ENCODE measurements at places on chromosomes 11 and 22.

- no peak for DNase-seq
These were observed 129.0 kb downstream of the TBC1D22A start for GRCh38 chr22:46891382-46891951.

DNA sequence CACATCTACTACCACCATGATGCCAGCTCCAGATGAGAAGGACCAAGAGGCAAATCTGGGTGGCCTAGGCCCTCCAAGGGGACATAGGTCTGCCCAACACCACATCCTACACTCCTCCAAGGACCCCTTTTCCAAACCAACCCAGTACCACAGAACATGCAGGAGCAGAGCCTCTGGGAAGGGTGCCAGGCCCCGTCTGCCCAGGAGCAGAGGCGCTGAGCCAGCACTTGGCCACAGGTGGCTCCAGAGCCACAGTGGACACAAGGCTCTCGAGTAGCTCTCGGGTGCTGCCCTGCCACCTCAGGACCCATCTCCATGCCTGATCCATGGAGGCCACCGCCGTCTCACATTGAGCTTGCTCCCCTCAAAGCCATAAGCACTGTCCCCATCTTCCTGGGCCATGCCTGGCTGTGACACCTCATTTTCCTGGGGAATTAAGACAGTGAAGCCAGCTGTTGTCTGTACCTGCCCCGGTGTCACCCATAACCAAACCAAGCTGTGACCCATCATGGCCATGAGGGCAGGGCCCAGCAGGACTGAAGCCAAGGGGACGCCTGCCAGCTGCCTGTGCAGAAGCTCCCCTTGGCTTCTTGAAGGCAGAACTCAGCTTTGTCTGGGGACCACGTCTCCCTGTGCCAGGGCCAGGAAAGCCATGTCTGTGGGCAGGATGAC, 7.4 kb downstream of the MOB2 start:
- DNase-seq, result no peak

GRCh38 chr11:129738242-129738641, 77.4 kb upstream of the TMEM45B start:
- no peak for DNase-seq

DNA sequence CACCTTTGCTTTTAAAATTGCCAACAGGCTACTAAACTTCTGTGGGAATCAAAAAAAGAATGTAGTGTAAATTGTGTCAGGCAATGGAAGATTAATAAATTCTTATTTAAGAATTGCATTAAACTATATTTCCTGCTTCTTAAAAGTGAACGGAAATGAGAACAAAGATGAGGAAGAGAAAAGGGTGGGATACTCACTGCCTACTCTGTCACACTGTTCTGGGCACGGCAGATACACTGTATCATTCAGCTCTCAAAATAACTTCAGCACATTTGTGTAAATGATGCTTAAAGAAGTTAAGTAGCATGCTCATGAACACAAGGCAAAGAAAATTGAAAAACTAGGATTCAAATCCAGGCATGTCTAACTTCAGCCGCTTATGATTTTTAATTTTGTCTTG, 218.7 kb downstream of the DCDC1 start:
- no peak for DNase-seq

- no peak for DNase-seq
These were observed 3.7 kb downstream of the LYVE1 start for GRCh38 chr11:10564696-10565318.

GRCh38 chr11:13207665-13208594, 69.7 kb upstream of the BMAL1 start:
- DNase-seq, result no peak

DNA sequence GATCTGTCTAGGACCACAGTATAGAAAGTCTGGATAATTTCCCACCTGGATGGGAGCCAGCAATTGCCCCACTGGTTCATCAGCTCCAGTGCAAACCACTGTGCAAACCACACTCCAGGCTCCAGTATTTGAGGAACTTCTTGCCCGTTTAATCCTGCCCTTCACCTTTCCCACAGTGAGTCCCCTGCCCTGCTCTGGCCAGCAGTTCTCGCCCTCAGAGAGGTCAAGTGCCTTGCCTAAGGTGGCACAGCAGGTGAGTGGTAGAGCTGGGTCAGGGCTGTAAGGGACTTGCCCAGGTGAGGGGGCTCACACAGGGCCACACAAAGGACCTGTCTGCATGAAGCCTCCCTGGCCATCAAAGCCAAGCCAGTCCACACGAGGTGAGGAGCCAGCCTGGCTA, 24.1 kb downstream of the MS4A10 start:
- DNase-seq, result no peak

GRCh38 chr11:63445720-63446119, 45.2 kb downstream of the PLAAT5 start:
- no peak for DNase-seq

GRCh38 chr11:11416502-11416901, 63.5 kb upstream of the CSNK2A3 start:
- peak; percentile 34 for DNase-seq

DNA sequence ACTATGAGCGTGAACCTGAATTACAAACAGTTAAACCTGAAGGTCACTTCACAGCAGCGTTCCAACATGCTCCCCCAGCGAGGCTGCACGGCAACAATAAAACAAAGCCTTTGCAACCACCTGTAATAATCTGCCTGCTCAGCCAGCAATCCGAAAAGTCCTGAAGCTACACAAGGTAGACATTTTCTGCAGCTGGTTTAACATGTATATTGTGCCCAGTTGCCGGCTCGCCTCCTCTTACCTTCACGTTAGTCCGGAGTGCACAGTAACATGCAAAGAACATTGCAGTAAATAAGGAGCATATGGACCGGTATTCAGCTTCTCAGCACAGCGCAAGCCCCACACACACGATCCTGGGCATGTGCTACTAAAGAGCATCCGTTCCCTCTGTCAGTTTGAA, 704.3 kb downstream of the DLG2 start:
- DNase-seq, result no peak

GRCh38 chr22:44448271-44448830, 49.7 kb downstream of the RTL6 start:
- DNase-seq, result no peak

GRCh38 chr11:126443120-126443519, 87.6 kb downstream of the ST3GAL4 start:
- DNase-seq, result no peak

DNA sequence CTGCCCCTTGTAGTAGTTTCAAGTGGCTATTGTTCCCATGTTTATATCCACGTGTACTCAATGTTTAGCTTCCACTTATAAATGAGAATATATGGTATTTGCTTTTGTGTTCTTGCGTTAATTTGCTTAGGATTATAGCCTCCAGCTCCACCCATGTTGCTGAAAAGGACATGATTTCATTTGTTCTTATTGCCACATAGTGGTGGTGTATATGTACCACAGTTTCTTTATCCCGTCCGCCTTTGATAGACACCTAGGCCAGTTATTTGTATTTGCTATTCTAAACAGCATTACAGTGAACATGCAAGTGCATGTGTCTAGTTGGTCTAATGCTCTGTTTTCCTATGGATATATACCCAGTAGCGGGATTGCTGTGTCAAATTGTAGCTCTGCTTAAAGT, 6.8 kb downstream of the OR51B2 start:
- DNase-seq, result no peak

DNA sequence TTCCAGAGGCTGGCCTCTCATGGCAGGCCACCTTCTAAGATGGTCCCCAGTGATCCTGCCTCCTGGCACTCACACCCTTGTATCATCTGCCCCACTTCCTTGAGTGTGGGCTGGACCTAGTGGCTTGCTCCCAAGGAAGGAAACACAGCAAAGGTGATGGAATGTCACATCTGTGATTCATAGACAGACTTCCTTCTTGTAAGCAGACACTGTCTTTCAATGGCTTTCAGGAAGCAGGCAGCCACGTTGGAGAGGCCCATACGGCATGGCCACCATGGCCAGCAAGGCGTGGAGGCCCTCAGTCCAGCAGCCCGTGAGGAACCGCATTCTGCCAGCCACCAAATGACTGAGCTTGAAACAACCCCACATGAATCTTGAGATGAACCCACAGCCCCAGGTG, 11.3 kb downstream of the LMO1 start:
- no peak for DNase-seq

- no peak for DNase-seq
These were observed 5.7 kb downstream of the MPZL2 start for GRCh38 chr11:118258410-118258809.
